ENCODE measurements at places on chromosomes 5 and 9.

DNA sequence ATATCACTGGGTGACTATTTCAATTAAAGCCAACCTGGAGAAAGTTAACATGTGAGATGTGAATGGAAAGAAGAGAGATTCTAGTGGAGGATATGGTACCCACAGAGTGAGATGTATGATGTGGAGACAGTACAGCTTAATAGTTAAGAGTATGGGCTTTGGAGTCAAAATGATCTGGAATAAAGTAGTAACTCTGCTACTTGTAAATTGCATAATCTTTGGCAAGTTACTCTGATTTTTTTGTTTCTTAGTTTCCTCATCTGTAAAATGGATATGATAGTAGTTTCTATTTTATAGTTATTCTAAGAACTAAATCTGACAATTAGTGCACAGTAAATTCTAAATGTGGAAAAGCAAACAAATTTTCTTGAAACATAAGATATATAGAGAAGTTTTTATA, 79.2 kb downstream of the ISOC1 start:
- no peak for DNase-seq

DNA sequence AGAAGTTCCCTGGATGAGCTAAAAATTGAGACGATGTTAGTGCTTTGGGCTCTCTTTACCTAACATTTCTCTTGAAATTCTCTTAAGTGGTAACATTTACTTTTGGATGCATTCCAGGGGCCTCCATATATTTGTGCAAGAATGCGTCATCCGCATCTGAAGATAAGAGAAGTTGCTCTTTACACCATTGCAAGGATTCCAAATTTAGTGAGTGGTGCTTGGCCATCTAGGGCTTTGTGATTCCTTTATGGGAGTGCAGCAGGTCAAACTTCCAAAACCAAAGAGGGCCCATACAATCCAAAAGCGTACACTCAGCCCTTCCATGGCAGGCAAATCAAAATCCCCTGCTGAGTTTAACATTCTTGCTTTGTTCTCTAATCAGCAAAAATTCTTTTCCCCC, 102.0 kb upstream of the DMAC1 start:
- DNase-seq: no peak

DNA sequence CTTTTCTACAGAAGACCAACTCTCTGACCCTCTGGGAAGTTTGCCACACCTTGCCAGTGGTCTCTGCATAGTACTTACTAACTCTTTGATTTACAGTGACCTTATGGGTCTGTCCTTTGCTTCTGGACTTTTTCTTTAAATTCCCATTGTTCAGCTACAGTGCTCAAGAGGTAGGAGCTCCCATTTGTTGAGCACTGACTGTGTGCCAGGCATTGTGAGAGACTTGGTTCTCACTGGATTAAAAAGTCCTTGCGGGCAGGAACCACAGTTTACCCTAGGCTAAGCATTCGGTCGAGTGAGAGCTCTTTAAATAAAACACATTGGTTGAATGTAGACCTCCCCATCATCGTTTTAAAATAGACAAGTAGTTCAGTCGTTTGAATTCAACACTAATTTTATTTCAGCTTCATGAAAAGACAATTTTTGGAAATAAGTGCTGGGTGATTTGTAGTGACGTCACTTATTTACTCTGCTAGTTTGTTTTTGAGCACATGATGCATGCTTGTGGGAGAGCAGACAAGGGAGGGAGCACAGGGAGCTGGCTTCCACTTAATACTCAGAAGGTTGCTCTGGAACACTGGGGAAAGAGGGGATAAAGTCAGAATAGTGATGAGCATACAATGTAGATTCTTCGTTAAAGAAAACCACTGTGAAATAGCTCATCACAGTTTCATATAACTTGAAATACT, 27.1 kb downstream of the RASGRF2 start:
- DNase-seq: no peak

DNA sequence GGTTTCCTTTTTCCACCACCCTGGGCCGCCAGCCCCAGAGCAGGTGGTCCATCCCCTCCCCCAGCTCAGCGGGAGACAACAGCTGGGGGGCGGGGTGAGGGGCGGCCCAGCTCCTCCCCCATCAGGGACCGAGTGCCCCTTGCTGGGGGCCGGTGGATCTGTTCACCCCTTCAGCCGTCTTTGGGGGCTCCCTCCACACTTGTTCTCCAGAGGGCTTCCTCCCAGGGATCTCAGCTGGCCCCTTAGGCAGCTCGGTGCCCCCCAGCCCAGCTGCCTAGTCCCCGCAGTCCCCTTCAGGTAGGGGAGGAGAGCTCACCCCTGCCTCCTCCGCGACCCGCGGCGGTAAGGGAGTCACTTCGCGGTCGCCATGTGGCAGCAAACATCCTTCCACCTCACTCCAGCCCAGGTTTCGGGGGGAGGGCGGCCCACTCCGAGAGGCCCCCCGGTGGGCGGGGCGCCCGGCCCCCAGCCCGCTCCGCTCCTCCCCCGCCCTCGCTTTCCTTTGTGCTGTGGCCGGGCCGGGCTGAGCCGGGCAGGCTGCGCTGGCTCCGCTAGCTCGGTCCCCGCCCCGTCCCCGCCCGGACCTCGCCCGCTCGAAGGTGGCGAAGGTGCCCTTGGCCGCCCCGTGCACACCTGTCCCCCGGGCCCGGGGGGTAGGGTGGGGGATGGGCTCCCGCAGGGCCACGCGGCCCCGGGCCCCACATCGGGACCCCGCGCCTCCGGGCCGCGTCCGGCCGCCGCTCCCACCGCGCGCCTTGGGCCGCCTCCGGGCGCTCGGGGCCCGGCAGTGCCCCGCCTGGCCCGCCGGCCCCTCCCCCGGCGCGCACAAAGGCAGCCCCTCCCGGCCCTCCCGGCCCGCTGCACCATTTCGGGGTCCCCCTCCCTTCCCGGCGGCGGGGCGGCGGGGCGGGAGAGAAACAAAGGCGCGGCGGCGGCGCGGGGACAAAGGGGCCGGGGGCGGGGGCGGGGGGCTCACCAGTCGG, 683 bp downstream of the DBN1 start:
- DNase-seq: no peak
